BE2C (cell line): ENCODE measurements at places on chromosomes 12 and 14.

GRCh38 chr12:9107542-9107873 is 8.2 kb downstream of the A2M start:
- no peak for DNase-seq

DNA sequence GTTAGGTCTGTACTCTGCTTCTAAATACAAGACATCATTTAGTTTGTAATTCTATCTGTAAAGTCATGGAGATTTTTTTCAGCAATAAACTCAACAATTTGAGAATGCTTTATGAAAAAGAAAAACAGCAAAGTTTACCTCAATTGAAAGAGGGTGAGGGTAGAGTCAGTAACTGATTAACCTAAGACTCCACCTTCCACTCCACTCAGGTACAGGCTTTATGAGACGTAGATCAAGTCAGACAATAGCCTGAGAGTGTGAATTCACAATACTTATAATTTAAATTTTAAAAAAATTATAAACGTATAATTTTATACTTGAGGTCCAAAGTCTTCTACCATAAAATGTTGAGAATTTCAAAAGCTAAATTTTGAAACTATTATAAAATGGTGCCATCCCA is 45.9 kb downstream of the BCL2L14 start:
- DNase-seq = no peak

- DNase-seq = no peak
These were observed 73.9 kb downstream of the HSD17B6 start for GRCh38 chr12:56836800-56837663.

- DNase-seq = no peak
These were observed 137.1 kb downstream of the HMGA2 start for GRCh38 chr12:65961190-65962035.

DNA sequence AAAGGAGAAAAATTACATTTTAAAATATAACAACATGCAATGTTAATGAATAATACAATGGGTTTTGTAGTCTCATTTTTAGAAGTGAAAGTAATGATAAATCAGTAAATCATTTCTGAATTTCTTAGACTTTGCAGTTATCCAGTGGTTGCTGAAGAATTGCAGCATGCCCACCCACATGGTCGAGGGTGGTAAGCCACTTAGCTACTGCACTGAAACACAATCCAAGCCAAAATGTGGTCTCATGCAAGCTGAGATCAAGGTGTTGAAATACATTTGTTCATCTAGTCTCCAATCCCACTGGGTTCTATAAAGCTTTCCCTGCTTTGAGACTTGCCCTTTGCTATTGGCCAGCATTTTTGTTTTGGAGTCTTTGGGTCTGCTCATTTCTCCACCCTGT is 247.9 kb downstream of the NELL2 start:
- DNase-seq = no peak

DNA sequence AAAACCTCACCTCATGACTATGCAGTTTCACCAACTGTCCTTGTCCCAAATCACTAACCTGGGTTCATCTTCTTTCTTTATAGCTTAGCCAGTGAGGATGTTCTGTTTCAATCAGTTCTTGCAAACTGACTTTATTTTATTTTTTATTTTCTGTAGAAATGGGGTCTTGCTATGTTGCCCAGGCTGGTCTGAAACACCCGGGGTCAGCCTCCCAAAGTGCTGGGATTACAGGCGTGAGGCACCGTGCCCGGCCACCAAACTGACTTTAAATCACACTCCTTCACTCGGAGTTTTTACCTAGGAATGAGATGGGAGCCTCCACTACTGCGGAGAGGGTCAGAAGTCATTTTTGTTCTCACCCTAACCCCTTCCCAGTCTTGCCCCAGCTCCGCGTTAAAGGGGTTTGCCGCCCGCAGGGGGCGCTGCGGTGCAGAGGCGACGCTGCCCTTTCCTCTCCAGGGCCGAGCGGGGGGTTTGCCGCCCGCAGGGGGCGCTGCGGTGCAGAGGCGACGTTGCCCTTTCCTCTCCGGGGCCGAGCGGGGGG is 7.0 kb upstream of the B4GALNT3 start:
- DNase-seq = peak; percentile 40

GRCh38 chr14:29925101-29925722 is 2.4 kb downstream of the PRKD1 start:
- DNase-seq = no peak

- DNase-seq = no peak
These were observed 48.0 kb upstream of the LHX5 start for GRCh38 chr12:113519464-113520307.

DNA sequence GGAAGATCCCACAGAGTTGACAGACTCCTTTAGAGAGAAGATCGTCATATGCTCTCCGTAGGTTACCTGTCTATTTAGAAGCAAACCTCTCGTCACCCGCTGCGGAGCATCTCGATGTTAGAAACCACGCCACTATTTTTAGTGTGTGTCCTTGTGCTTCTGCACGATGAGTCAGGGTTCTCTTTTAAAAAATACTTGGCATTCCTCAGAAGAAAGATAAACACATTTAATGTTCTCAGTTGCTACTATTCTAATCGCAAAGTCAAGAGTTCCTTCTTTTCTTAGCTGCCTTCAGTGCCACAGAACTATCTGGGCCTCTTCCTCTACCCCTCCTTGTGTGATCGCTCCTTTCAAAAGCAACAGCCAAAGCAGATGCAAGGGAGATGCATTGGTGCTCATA is 192.4 kb downstream of the PELI2 start:
- no peak for DNase-seq

- no peak for DNase-seq
These were observed 125.2 kb downstream of the ZNF664 start for GRCh38 chr12:124098101-124098757.

DNA sequence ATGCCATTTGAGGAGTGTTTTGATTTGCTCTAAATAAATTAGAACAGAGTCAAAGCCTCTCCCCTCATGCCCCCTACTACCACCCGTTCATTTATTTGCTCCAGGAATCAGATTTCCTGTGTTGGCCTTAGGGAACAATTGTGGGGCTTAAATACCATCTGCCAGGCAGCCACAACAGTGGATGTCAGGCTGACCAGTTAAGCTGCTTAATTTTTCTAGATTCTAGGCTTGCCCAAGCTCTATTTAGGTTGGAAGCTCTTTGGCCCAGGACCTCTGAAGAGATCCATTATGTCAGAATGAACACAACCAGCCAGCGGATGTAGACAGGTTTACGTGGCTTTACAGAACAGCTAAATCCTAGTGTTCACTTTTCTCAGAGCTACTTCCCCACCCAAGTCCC is 1.0 kb upstream of the TIMELESS start:
- no peak for DNase-seq

GRCh38 chr14:96949594-96949993 is 152.4 kb downstream of the VRK1 start:
- no peak for DNase-seq
